Dermis blood vessel endothelial cell (primary cell): ENCODE measurements at places on chromosomes 5 and 9. TPM values are rescaled to one million over a fixed set of nuclear protein-coding genes. Genes with fewer than 3 reads are reported as not detected.
A peak's percentile ranks its signal among the peaks of the same experiment; 100 is the strongest.

Gene INSL4
- total RNA-seq = not detected in 2 replicates

GRCh38 chr5:150946351-150946905 is 41.6 kb upstream of the ZNF300 start:
- peak; percentile 92 for DNase-seq

GRCh38 chr5:74037321-74037720 is 411.3 kb downstream of the ARHGEF28 start:
- no peak for DNase-seq

DNA sequence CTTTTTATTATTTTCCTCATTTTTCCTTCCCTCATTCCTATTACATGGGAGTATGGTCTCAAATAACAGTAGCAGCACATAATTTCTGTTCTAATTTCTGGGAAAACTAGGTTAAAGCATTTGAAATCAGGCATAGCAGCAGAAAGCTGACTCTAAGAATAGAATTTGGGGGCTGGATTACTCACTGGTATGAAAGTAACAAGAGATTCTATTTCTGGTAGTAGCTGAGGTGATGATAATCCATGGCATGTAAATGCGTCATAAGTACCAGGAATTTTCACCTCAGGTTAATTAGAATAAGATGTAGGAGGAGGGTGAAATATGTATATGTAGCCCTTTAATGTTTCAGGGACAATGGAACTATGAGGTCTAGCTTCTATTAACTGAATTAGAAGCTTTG is 662.0 kb downstream of the PTPRD start:
- no peak for DNase-seq

Gene CCNJL
- total RNA-seq = 8.0 and 10.4 TPM in 2 replicates
